Central memory CD8-positive, alpha-beta T cell (primary cell): ENCODE measurements at places on chromosomes 4 and X.

DNA sequence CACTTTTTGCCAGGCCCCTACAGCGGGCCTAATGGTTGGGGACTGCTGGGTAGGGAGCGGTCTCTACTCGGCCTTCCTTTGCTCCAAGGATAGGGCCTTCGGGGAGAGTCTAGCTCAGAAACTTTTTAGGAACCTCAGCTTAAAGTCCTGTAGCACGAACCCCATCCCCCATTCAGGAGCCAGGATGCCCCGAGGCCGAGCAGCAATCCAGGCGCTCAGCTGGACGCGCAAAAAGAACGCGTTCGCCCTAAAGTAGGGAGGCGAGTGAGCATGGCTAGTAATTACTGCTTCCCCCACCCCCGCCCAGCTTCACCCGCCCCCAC, 9.7 kb downstream of the POU4F2 start:
- no peak for DNase-seq

GRCh38 chrX:22196149-22196548, 76.6 kb upstream of the CBLL2 start:
- DNase-seq, result no peak

GRCh38 chrX:57156397-57157049, 19.3 kb upstream of the SPIN2A start:
- DNase-seq, result no peak

GRCh38 chr4:71882113-71882841, 98.4 kb upstream of the GC start:
- no peak for DNase-seq

- DNase-seq, result no peak
These were observed 318.1 kb upstream of the CASK start for GRCh38 chrX:42241421-42241820.

DNA sequence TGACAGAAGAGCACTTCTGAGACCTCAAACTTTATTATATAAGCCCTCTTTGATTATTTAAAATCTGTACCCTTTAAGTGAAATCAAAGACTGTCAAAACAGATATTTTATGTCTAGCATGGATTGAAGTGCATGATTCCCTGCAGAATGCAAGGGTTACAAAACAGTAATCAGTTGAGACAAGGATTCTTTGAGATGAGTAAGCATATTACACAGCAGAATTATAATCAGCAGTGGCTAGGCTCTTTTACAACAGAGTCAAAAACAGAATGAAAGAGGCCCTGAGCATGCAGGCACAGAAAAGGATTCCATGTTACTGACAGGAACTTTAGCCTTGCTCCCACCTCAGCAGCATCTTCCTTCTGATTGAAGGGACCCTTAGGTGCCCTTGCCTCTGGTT, 487.9 kb upstream of the GALNT7 start:
- no peak for DNase-seq

DNA sequence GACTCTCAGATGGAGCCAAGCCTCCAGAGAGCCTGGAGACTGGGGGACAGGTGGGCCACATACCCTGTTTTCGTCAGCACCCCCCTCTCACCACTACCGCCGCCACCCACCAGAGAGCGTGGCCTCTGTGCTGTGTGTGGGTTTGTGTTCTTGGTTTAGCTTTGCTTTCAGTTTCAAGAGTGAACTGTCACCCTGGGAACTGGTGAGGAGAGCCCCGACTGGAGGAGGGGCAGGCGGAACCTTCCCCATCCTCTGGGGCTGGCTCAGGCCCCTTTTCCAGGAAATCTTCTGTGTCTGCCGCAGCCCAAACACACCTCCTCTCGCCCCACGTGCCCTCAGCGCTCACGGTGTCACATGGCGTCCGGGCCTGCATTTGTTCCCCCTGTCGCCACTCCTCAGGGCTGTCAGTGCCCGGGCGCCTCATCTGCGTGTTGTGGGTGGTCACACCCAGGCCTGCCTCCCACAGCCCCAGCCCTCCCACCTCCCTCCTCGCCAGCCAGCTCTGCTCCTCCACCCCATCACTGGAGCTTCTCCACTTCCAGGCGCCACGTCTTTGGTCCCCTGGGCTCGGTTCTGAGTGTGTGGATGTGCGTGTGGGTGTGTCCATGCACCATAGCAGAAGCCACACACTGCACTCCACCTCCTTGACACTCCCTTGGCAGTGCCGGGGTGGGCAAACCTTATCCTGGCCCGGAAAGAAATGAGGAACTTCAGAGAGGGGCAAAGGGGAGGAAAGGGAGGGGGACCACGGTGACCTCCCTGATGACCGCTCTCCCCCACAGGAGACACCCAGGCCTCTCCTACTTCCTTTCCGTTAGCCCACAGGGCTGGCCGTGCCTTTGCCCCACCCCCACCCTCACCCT, 27.8 kb downstream of the ELF4 start:
- peak; percentile 45 for DNase-seq

GRCh38 chrX:40096395-40097091, 1.2 kb downstream of the BCOR start:
- peak; percentile 39 for DNase-seq

GRCh38 chr4:180792541-180792940, 1450.7 kb upstream of the TENM3 start:
- DNase-seq, result no peak

- no peak for DNase-seq
These were observed 158.9 kb upstream of the MAD2L1 start for GRCh38 chr4:120225527-120225926.

DNA sequence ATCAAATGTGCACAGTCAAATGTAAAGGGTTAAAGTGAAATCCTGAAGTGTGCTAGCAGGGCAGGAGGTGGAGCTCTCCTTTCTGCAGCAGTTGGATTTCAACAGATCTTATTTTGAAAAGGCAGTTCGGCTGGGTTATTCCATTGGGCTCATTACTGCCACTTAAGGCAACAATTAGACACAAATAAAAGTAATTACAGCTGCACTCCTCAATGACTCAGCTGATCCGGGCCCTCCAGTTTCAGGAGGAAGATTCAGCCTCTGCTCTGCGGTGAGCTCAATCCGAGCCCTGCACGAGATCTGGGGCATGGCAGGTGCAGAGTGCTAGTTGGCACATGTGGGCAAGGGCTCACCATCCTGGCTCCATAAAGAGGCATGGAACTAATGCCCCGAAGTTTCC, 85.4 kb downstream of the PHKA2 start:
- DNase-seq, result no peak

GRCh38 chr4:175457956-175458355, 354.1 kb downstream of the GPM6A start:
- no peak for DNase-seq
